Stimulated activated CD8-positive, alpha-beta memory T cell treated with anti-CD3 and anti-CD28 coated beads, Interleukin-7, amount 100 ng/mL, for 4 hours (primary cell): ENCODE measurements at places on chromosomes 5 and 9.

DNA sequence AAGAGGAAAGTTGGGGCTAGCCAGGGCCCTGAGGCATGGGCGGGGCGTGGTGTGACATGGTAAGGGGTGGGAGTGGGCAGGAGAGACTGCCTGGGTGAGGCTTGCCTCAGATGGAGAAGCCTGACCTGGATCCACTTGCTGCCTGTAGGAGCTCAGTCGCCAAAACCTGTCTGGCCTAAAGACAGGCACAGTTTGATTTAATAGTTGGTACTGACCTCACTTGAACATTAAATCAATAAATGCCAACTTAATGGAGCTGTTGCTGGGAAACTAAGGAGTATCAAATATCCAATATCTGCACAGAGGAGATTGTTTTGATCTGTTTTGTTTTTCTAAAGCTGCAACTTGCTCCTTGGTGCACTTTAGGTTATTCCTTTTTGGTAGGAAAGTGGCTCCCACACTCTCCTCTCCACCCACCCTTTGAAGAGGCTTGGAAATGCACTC lies 86.4 kb downstream of the RCL1 start:
- no peak for DNase-seq

GRCh38 chr5:17143335-17143734 lies 74.1 kb upstream of the BASP1 start:
- DNase-seq, result no peak

GRCh38 chr5:73448463-73449136 lies at the start of gene FOXD1:
Gene FOXD1 (minus strand): TSS chr5:73448777. CDS start chr5:73448362, 415 bp downstream.
- DNase-seq, result no peak

DNA sequence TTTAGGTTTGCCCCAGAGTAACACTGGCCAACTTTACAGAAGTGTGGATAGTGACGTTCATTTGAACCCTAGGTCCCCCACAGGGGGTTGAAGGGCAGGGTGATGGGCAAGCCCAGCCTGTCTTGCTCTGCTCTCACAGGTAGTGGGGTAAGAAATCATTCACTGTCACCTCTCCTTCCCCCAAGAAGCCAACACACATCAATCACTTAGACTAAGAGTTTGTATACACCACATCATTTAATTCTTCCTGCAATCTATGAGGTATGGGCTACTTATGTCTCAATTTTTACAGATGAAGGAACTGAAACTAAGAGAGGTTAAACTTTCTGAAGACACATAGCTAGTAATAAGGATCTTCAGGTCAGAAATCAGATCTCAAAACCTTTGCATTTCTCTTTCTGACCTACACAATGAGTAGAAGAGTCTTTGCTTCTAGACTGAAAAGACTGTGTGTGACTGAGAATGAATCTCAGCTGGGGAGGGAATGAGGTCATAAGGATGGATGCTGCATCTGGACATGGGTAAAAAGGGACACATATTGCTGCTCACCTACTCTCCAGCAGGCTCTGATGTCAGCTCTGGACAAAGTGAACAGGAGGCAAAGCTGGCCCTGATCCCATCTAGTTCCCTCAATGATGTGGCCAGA lies 81.0 kb upstream of the EQTN start:
- no peak for DNase-seq

DNA sequence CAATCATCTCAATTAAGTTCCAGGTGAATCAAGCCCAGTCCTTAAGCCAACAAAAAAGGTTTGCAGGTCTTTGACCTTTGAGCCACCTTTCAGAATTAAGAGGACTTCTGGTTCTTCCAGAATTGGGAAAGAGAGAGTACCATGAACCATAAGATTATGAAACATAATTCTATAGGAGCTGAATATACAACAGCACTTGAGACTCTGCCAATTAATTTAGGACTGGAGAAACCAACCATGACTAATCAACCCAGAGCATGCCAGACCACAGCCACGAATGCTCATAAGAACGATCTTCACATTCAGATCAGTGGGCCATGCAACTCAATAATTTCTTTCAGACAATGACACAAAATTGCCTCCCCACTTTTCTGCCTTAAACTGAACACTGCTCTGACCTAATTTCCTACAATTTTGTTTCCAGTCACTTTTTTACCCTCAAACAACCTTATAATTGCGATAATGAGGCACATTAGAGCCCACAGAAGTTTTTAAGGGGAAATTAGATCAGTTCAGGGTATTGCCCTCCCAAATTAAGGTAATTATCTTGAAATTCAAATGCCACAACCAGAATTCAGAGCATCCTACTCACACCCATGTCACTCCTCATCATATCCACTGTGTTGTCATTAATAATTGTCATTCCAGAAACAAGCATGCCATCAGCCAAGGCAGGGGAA lies 213.4 kb downstream of the ATPSCKMT start:
- DNase-seq, result no peak

GRCh38 chr5:172901012-172901780 lies 58.0 kb upstream of the RPL26L1 start:
- DNase-seq, result no peak

DNA sequence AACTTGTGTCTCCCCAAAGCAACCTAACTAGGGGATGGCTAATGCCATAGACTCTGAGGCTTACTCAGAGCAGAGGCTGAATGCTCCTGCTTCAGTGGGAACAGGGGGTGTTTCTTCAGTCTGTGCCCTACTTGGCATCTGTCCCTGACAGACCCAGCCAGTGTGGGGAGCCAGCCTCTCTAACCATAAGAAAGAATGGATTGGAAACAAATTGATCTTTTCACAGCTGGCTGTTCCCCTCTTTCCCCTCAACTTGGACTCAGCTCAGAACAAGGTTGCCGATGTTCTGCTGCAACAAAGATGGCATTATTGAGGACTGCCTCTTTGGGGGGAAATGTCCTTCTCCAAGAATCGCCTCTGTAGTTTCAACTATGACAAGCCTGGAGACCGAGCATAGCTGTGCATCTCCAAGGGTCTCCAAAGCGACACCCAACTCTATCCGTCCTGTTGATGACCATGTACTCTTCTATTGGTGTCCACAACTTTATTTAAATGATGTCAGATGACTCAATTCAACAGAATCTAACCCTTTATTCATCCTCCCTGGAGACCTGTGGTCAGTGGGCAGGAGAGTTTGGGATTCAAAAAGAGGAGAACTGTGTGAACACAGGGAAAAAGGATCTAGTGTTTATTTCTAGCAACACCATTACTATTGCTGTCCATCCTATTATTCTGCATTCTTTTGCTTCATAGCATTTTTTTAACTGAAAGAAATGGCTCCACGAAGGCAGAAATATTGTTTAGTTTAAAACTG lies 24.7 kb upstream of the TNC start:
- DNase-seq, result no peak

DNA sequence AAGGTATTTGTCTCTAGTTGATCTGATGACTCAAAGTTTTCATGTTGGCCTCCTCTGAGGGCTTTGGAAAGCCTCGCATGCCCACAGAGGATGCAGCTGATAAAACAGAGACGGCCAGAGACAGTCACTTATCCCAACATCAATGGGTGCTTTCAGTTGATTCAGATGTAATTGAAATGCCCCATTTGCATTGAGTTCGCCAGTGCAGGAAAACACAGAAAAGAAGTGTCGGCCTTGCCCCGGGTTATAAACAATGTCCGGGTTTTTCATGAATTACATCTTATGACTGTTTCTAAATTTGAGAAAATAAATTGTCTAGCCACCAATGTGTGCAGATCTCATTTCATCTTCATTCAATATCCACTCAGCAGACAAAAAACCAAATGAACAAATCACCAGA lies 42.2 kb upstream of the ICE1 start:
- DNase-seq, result no peak

- DNase-seq, result no peak
Measured at GRCh38 chr9:125142560-125143376, 560 bp downstream of the SCAI start.

DNA sequence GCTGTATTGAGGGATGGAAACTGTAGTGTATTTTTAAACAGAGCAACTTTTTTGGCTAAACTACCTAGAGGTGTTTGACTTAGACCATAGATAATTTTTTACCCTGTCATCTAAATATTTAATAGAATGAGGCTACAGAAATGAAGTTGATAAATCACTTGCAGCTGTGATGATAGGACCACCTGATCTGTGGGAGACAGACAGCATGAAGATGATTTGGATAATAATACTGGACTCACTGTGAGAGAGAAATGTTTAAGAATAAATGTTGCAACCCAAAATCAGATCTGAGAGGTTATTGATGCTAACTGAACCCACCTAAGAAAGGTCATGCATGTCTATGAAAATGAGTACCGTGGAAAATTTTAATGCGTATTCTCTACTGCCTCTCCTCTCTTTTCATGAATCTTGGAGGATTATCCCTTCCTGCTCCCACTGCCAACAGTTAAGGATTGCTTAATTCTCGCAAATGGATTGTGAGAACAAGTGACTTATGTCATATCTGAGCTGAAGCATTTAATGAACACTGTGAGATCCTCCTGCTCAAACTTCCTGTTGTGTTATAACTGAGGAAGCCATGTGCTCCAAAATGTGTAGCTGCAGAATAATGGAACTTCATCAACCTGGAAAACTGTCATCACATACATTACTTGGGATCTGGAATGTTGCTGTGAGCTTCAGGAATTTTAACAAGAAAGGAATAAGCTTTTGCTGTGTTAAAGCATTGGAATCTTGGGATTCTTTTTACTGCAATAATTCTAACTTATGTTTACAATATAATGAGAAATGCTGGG lies 617.9 kb upstream of the CDH18 start:
- no peak for DNase-seq

DNA sequence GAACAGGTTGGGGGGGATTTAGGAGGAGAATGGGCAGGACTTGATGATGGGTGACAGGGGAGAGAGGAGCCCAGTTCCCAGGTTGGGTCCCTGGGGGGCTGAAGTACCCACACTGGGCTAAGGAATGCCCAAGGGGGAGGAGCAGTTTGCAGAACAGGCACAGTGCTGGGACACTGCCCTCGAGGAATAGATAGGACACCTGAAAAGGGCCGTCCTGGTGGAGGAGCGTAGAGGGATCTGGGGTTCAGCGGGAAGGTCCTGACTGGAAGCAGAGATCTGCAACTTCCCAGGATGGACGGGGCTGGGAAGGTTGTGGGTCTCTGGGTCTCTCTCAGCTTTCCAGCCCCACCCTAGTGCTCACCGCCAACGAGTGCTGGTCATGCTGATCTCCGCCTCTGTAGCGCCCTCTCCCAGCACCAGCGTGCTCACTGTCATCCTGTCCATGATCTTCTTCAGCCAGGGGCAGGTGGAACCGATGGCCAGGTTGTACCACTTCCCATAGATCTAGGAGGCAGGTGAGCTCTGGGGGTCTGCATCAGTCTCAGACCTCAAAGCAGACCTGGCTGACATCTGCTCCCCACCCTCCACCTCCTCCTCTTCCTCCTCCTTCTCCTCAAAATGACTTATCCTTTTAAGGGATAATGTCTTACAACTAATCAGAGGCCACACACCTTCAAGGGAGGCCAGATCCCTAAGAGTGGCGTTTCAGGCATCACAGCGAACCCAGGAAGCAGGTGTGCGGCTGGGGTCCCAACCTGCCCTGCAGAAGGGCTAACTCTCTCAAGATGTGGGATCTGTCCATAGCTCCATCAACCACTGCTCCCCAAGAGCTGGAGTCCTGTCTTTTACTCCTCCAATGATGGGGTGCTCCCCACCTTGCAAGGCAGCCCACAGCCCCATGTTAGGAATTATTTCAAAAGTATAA lies 1.6 kb downstream of the AMBP start:
- DNase-seq, result no peak

DNA sequence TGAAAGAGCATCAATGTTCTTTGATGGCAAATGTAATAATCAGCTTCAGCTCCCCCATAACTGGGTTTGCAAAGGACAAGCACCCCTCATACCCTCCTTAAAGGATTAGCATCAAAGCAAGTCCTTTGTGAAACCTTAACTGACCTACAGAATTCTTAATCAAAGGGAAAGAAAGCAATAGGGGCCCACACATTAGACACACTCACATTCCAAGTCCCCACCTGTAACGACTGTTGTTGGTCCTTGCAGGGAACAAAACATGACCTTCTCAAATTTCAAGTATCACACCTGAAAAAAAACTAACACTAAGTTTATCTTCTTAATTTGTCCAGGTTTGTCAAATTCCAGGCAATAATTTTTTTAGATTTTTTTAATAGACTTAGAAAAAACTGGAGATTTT lies 32.6 kb downstream of the TTC39B start:
- no peak for DNase-seq

DNA sequence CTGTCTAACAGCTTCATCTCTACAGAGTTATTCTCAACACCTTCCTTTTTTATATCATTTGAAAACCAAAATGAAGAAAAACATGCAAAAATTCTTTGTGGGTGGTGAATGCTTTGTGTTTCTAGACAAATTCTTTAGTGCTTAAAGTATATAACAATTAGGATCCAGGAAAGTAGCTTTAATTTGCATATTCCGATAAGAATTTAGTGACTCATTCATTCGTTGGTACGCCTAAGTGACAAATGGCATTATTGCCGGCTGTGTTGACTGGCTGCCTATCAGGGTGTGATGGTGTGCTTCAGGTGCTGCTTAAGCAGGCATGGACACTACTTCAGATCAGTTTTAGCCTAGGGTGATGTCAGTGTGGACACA lies 35.2 kb downstream of the LMNB1 start:
- no peak for DNase-seq

GRCh38 chr9:108400297-108400696 lies 455.5 kb downstream of the ACTL7B start:
- no peak for DNase-seq

DNA sequence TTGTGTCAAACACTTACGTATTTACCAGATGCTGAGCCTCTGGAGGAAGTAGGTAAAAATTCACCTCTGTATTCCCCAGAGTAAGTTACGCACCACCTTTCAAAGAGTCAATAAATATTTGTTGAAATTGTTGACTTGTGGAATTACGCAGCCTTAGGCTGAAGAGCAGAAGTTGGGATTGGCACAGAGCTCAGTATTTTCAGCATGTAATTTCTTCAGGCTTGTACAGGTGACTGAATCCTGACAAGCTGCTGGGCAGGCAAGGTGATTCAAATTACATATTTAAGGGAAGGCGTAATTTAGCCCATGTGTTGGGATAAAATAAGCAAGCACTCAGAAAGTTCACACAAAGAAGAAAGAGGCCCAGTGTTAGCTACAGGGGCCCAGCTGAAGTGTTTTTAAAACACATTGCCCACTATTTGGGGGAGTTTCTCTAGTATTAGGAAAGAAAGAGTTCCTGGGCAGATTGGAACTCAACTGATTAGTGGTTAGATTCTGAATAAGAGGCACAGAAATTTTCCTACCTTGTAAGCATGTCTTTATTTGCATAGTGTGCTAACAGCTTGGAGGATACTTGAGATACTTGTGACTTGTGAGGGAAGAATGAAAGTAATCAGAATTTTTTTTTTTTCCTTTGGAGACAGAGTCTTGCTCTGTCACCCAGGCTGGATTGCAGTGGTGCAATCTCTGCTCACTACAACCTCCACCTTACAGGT lies 165.3 kb upstream of the FBXL7 start:
- DNase-seq, result no peak

GRCh38 chr5:77972469-77973252 lies 196.5 kb upstream of the TBCA start:
- no peak for DNase-seq

DNA sequence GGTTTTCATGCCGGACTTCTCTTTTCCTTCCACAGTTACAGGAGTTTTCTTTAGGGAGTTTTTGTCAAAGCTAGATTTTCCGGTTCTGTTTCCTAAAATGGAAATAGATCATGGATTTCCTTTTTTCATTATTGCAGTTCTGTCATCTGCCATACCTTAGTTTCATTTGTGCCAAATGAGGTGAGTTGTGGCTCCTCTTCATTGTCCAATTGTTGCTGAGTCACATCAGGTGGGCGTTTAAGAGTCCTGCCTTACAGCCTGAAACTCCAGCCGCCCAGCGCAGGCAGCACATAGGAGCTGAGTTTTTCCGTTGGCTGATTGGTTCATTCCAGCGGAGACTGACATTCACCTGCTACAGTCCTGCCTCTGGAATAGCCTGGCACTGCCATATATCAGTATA lies 14.1 kb downstream of the SLC25A25 start:
- DNase-seq, result no peak

GRCh38 chr5:565782-566440 lies 41.7 kb upstream of the SLC9A3 start:
- DNase-seq, result no peak
